Transverse colon (tissue), 4 donors: ENCODE measurements at places on chromosomes 7 and 10. TPM values are rescaled to one million over a fixed set of nuclear protein-coding genes. Genes with fewer than 3 reads are reported as not detected.

DNA sequence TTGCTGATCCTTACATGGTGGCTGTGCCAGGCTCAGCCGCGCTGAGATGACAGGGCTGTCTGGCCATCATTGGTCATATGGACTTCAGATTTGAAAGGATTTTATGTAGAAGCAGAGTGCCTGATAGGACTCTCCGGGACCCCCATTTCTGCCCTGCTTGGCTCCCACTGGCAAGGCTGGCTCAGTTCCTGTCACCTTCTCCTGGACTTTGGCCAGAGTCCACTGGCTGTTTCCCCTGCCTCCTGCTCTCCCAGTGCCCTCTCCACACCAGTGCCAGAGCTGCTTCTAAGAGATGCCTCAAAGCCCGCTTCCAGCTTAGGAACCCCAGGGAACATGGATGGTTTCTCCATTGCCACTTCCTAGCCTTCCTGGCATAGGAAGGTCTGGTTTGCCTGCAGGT is 5.1 kb upstream of the SH2D4B start:
- H3K4me1 ChIP-seq, result peaks cover 15% of the 10 kb centered on the region
- no peaks in the 10 kb centered on the region for H3K36me3 ChIP-seq
- no peak overlapping the region for H3K4me3 ChIP-seq

The RNLS gene
- 34.5 TPM for total RNA-seq

The LRRN3 gene
- 0.32 TPM for total RNA-seq

The SFTPD gene
- total RNA-seq, result not detected
